Activated CD4-positive, alpha-beta T cell treated with anti-CD3 and anti-CD28 coated beads for 1 hour (primary cell): ENCODE measurements at places on chromosomes 12 and 14.

DNA sequence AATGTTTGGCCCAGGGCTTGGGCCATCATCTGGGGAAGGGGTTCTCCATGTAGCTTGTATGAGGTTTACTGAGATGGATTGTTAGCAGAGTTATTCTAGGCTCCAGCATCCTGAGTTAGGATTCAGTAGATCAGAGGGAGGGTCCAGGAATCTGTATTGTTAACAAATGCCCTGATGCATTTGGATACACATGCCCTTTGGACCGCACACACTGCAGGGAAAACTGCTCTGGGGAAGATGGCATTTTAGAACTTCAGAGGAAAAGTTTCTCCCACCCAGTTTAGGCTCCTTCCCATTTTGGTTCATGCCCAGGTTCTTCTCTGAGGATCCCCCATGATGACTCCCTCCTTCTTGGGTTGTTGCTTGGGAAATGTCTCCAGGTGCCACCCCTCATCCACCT, 193.3 kb downstream of the KTN1 start:
- no peak for DNase-seq

DNA sequence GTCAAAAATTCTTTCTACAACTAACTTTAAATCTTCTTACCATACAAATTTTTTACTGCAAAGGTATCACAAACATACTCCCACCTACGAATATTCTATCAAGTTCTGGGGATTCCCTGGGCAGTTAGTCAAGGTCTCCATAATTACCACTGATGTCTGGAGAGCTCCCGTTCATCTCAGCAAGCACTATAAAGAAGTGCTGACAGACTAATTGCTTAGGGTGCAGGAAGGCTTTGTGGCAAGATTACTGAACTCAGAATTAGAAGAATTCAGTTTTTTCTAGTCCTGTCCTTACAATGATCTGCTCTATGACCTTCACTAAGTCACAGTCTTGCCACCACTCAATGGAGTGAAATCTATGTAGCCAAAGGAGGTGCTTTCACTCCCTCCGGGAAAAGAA, 61.5 kb downstream of the DUSP16 start:
- no peak for DNase-seq

GRCh38 chr12:49503674-49504180, 35.1 kb upstream of the KCNH3 start:
- no peak for DNase-seq

GRCh38 chr14:23361320-23361719, 3.7 kb downstream of the EFS start:
- no peak for DNase-seq

DNA sequence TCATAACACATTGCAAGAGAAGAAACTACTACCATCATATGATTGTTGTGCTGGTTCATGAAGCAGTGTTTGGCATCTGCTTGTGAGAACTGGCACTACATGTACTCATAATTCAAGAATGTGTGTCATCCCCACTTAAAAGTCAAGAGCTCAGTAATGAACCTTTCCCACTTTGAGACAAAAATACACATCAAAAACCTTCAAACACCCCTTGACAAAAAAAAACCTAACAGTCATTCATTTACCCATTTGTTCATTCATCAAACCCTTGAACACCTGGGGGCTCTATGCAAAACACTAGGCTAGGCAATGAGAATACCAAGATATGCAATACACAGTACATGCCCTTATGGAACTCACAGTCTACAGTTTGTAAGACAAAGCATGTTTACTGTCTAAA, 40.0 kb downstream of the KIF21A start:
- no peak for DNase-seq

DNA sequence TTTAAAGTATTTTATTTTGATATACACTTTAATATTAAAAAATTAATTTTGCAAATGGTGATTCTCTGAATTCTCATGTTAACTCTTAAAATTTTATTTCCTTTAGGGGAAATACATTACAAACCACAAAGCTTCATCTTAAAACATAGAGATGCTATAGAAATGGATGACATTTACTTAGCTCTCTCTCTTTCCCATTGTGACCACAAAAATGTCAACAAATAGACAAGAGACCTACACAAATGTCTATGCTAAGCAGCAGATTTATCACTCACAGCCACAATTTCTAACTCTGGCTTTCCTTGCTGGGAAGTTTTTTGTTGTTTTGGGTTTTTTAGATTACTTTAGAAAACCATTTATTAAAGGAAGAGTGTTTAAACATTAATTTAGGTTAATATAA, 19.9 kb upstream of the PHC1 start:
- no peak for DNase-seq

DNA sequence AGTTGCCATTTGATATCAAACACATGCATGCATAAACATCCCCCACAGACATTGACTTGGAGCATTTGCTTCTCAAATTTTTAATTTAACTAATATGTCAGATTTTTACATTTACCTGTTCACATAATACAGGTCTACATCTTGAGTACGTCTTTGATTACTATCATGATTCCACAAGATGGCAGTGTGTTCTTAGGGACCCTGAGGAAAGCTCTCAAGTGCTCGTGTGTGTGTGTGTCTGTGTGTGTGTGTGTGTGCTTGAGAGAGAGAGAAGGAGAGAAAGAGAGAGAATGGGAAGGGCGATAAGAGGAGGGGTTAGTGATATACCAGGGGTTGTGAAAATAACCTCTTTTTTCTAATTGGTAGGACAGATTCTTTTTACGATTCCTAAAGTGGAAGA, 167.1 kb upstream of the OR4E1 start:
- DNase-seq = no peak

DNA sequence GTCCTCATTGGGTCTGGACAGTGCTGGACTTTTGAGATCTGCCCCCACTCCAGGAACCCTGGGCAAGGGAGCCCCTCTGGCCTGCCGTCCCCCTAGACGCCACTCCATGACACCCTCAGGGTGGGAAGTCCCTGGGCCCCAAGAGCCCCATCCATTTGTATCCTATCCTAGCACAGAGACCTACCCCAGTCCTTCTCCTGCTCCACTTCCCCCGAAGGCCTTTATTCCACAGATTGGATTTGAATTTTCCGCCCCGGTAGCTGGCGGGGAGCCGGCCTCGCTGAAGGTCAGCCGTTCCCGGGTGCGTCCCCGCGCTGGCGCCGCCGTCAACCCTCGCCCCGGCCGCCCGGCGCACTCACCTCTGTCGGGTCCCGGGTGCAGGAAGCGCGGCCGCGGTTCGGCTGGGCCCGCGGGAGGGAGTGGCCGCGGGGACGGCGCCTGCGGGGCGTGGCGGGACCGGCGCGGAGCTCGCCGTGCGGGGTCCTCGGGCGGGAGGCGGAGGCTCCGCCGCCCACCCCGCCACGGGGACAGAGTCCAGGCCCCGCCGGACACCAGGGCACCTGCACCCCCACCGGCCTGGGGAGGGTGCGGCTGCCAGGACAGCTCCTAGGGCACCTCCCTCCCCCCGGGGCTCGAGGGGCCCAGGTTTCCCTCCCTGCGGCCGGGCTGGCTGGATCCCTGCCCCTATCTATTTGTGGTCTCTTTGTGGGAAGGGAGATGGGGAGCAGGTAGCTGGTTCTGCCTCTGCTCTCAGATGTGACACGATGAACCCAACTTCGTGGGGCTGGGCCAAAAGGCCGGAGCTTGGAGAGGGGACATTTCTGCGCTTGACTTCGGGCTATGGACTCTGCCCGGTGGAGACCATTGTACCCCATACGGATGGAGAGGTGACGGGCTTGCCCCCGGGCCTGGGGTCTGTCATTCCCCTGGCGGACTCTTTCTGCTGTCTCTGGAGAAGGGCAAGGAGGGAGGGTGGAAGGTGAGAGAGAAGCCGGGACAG, 19.9 kb upstream of the GPR68 start:
- DNase-seq = no peak

DNA sequence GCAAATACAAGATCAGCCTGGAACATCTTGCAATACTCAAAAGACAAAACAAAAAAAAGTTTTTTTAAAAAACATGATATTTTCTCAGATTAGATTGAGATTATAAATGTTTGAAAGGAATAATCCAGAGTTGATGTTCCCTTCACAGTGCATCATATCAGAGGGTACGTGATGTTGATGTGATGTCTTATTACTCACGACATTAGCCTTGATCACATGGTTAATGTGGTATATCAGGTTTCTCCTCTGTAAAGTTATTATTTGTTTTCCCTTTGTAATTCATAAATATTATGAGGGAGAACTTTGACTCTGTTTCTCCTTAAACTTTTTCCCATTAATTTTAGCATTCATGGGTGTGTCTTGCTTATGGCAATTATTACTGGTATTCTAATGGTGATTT, 26.6 kb downstream of the LIMA1 start:
- no peak for DNase-seq

DNA sequence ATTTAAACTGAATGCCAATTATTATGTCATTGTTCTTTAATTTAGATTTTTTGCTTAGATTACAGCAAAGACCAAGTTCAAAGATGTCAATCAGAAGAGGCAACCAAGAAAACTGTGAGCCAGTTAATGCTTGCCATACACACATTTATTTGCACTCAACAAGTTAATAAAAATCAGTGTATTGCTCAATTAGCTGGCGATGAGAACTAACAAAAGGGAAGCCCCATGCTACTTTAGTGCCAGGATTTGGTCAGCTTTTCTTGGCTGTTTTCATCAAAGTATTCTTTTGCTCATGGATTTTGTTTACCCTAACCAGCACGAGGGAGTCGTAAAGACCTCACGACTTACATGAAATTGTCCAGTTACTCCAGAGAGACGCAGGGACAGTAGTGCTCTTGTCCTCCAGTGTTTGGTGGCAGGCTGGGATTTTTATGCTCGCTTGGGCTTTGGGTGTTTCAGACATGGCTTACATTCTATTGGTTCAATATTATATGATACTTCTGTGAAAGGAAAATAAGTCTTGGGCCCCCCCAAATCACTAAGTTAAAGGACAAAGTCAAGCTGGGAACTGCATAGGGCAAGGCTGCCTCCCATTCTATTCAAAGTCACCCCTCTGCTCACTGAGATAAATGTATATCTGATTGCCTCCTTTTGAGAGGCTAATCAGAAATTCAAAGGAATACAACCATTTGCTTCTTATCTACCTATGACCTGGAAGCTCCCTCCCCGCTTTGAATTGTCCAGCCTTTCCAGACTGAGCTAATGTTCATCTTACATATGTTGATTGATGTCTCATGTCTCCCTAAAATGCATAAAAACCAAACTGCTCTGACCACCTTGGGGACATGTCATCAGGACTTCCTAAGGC, 7.4 kb upstream of the B4GALNT1 start:
- no peak for DNase-seq

GRCh38 chr12:52354200-52354599, 13.1 kb downstream of the KRT85 start:
- no peak for DNase-seq

DNA sequence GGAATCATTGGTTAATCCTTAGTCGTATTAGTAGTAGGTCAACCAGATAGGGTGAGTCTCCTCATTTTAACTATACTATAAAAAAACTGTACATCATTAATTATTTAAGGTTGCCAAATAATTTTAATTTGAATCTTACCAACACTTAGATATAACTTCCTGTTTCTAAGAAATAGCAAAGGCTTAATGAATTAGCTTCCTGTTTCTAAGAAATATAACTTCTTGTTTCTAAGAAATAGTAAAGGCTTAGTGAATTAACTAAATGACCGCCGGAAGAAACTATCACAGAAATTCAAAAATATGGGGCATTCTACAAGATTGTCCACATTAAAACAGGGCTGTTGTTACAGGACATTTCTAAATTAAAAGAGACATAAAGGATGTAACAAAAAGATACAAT, 392.9 kb upstream of the FOXG1 start:
- DNase-seq = no peak

- no peak for DNase-seq
Observed at GRCh38 chr14:93895023-93895604, 32.0 kb upstream of the FAM181A start.

GRCh38 chr12:119826661-119827445, 50.3 kb downstream of the CIT start:
- DNase-seq = no peak

DNA sequence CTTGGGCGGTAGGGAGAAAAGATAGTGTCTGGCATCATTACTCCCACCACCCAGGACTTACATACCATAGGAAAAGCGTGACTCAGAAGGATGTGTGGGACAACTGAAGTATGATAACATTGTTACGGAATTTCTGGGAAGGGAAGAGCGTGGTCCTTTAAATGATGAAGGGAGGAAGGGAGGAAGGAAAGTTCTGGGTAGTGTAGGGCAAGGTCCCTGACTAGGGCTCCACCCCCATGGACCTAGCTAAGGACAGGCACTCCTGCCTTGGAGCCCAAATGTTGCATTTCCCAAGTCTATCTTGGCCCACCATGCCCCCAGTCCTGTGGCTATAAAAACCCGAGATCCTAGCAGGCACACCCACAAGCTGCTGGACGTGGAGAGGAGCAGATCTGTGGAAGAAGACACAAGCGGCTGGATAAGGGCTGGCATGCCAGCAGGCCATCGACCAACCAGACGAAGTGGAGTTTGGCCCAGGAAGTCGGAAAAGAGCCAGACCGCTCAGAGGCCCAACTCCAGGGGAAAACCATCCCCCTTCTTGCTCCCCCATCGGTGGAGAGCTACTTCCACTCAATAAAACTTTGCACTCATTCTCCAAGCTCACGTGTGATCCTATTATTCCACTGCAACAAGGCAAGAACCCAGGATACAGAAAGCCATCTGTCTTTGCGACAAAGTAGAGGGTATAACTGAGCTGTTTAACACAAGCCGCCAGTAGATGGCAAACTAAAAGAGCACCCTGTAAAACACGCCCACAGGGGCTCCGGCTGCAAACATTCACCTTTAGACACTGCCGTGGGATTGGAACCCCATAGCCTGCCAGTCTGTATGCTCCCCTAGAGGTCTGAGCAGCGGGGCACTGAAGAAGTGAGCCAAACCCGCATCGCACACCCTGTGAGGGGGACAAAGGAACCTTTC, 23.0 kb upstream of the RAB21 start:
- no peak for DNase-seq

DNA sequence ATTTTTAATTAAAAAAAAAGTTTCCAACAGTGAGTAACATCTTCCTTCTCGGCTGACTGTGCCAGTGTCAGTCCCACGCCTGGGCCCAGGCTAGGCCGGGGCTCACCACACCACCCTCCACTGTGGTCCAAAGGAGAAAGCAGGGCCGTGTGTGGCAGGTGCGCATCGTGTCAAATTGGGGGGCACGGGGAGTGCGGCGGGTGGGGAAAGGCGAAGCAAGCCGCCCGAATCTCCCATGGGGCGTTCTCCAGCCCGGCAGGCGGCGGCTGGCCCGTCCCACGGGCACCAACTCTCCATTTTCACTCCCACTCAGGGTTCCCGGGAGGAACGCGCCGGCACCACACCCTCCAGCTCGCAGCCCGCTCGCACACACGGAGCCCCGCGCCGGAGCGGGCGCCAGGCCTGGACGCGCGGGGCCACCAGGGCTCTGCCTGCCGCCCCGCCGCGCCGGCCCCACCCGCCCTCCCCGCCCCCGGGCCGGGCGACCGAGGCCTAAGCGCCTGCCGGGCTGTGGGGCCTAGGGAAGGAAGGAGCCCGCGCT, 604 bp downstream of the EEA1 start:
- peak; percentile 44 for DNase-seq

- no peak for DNase-seq
Observed at GRCh38 chr12:93978553-93978952, 169.8 kb upstream of the PLXNC1 start.
